ENCODE measurements at places on chromosomes 3 and 15.

DNA sequence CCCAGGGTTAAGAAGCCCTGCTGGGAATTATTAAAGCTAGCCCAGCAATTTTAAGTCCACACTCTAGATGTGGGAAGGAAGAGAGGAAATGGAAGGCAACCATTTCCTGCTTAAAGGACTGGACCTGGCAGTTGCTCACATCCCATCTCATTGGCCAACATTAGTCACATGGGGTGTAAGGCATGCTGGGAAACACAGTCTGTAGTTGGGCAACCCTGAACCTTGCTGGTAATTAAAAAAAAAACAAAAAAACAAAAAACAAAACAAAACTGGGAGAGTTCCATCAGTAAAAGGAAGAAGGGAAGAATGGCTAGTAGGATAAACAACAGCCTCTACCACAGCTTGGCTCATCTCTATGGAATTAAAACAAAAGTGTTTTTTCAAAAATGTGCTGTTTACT is 136.0 kb downstream of the VGLL4 start:
- no peak for DNase-seq

- DNase-seq, result no peak
Observed at GRCh38 chr3:168341192-168341815, 245.6 kb upstream of the GOLIM4 start.

GRCh38 chr3:178440043-178440442 is 96.2 kb upstream of the KCNMB2 start:
- DNase-seq, result no peak

GRCh38 chr3:86737517-86737916 is 253.4 kb downstream of the VGLL3 start:
- no peak for DNase-seq

DNA sequence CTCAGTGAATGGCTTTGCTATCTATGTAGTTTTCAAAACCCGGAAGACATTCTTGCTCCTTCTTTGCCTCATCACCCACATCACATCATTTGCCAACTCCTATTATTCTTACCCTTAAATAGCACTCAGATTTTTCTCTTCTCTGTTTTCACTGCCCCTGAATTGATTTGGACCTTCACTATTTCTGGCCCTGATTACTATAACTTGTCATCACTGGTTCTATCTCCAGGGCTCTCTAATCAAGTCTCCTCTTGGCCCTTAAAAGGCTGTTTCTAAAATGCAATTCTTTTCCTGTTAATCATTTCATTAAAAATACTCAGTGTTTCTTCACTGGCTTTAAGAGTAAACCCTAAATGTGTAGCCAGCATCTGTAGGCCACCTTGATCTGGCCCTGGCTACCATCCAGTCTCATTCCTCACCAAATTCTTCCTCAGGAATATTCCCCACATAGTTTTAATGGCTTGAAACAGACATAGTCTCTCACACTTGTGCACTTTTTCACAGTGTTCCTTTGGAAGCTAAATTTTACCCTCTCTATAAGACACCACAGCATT is 437.1 kb upstream of the CBLB start:
- no peak for DNase-seq
